ENCODE measurements at places on chromosomes 1 and 21.

DNA sequence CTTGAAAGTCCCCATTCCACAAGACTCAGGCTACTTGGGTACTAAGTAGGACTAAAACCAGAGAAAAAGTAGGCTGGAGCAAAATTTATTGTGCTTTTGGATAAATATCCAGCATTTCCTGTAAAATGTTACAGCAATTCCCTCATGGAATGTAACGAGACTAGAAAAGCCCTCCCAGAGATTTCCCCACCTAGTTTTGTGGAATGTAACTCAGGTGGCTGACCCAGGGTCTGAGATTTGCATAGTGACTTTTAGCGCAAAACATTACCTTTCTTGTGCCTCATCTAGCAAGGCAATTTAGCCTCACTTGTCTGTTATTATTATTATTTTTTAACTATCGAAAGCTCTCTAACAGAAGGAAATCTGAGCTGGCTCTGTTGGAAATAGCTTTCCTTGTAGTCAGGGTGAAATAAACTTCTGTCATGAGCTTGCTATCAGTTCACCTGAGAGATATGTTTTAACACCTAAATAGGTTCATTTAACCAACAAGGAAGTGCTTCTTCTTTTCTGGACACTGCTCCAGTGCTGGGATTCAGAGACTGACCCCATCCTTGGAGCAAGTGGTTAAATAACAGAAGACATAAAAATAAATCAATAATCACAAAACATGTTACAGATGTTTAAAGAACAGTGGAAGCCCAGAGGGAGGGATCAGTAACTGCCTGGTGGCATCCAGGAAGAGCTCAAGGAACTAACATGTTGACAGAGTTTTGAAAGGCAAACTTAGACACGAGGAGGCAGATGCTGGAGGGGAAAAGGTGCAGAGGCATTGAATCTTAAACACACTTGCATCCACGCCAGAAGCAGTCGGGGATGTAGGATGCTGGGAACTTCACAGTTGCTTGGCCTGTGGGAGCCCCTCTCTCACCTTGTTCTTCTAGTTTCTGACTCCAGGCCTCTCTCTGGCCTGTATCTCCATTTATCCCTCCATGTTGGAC lies 68.3 kb upstream of the RHOU start:
- DNase-seq, result no peak

DNA sequence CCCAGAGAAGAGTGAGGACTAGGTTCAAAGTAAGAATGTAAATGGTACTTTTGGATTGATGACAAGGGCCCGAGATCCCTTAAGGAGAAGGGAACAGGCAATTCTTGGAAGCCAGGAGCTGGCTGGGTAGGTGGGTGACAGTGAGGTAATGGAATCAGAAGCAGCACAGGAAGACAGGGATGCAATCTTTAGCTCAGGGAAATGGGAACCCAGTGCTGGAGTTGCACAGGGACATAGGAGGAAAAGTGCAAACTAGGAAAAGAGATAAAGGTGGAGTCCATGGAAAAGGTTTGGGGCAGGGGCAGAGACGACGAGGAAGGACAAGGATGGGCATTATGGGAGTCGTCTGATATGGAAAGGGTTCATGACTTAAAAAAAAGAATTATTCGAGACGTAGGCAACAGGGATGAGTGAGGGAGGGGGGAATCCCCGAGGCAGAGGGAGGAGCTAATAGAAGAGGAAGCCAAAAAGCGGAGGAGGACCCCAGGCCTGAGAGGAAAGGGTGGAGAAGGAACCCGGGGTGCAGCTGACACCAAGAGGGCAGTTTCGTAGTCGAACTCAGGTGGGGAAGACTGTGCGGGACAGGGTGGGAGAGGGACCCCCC lies 495 bp downstream of the PI4KB start:
- DNase-seq, result peak; percentile 68

- DNase-seq, result no peak
Measured at GRCh38 chr21:45938811-45939520, 42.6 kb upstream of the COL6A1 start.

GRCh38 chr1:18970762-18971161 lies 14.3 kb upstream of the IFFO2 start:
- DNase-seq, result no peak

- DNase-seq, result no peak
Measured at GRCh38 chr1:94909486-94909885, 17.4 kb downstream of the CNN3 start.

- DNase-seq, result no peak
Measured at GRCh38 chr21:43317959-43318358, 109.0 kb downstream of the SIK1 start.

- peak; percentile 50 for DNase-seq
Measured at GRCh38 chr1:217089361-217090014, 366.3 kb upstream of the ESRRG start.

- DNase-seq, result no peak
Measured at GRCh38 chr1:67148516-67149178, 13.9 kb upstream of the C1orf141 start.

DNA sequence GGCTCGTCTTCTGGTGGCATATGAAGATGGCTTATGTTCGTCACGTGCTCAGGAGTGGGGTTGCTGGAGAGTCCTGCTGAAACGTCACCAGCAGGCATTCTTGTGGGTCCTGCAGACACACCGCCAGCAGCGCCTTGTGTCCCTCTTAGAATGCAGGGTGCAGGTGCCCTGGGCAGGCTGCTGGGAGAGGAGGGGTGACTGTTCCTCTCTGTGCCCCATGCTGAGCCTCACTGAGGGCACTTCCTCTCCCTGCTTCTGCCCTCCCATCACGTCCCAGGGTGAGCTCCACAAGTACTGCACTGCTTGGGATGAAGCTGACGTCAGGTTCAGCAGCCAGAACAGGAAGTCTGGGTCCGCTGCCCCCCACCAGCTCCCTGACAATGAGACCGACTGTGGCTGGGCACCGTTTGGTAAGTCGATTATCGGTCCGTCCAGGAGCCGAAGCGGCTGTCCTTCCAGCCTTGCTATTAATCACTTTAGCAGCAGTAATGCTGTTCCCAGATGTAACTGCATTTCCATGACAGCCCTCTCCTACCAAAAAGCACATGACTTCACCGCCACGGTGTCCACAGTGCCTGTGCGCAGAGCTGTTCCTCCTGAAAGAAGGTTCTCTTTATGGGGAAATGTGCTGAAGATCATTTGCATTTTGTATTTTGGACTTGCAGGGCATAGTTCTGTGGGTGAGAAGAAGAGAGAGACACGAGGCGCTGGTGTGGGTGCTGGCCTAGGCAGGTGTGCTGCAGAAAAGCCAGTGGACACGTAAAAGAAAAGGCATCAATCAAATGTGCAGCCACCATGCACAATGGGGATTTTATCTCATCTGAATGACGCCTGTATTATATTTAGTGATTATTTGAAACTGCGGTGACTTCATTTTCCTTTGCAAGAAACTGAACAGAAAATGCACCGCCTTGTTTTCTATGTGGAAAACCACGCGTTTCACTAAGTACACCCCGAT lies 21.0 kb downstream of the SLC37A1 start:
- no peak for DNase-seq

DNA sequence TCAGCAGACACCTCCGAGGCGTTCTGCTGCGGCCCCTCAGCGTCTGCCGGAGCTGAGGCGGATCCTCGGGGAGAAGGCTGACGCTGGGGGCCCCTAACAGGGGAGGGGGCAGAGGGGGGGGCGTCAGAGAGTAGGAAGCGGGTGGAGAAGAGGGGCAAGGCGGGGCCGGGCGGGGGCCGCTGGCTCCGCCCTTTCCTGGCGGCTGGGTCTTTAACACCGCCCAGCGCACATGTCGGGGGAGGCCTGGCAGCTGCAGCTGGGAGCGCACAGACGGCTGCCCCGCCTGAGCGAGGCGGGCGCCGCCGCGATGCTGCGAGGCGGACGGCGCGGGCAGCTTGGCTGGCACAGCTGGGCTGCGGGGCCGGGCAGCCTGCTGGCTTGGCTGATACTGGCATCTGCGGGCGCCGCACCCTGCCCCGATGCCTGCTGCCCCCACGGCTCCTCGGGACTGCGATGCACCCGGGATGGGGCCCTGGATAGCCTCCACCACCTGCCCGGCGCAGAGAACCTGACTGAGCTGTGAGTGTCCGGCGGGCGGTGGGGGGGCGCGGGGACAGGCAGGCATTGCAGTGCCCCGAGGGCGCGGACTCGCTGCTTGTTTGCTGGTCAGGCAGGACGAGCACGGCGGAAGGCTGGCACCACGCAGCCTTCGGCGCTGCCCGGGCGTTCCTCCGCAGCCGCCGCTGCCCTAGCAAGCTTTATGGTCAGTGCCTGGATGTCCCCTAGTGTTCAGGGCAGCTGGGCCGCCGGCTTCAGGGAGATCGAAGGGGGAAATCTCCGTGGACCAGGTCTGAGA lies at the start of gene NTRK1:
NTRK1 (plus strand) TSS at position 238 of the 796 bp plus-strand sequence; CDS start at position 308, 70 bp downstream.
- DNase-seq, result no peak

DNA sequence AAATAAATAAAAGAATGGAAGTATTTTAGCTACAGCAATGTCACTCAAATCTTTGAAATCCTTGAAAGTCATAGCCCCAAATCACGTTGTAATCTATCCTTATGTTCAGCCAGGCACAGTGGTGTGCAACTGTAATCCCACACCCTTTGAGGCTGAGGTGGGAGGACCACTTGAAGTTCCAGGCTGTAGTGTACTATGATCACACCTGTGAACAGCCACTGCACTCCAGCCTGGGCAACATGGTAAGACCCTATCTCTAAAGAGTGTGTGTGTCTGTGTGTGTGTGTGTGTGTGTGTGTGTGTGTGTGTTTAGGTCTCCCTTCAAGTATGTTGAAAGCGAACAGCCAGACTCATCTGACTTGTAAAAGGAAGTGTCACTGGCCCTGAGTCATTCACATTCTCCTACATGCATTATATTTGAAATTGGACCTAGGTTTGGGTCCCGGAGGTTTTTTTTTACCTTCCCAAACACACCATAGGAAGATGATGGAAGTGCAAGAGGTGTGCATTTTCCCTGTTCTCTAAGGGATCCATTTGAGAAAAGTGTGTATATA lies 50.1 kb downstream of the ZNF281 start:
- no peak for DNase-seq

- DNase-seq, result no peak
Measured at GRCh38 chr1:12756273-12756672, 10.3 kb downstream of the CFAP107 start.

DNA sequence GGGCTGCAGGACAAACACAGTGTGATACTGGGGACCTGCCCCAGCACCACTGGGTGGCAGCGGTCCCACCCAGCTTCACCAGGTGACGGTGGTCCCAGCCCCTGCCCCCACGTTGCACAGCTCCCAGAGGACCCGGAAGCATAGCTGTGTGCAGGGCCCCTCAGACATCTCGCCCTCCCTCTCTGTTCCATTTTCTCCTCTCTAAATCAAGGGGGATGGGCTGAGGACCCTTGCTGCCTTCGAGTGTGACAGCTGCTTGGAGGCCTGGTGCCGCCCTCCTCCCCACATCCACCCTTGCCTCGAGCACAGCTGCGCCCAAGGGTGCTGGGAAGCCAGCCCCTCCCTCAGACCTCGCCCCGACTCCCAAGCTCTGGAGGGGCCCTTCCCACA lies 16.1 kb upstream of the LRRC3 start:
- DNase-seq, result peak; percentile 1

- no peak for DNase-seq
Measured at GRCh38 chr1:210234329-210234757, 1.7 kb downstream of the SERTAD4 start.

DNA sequence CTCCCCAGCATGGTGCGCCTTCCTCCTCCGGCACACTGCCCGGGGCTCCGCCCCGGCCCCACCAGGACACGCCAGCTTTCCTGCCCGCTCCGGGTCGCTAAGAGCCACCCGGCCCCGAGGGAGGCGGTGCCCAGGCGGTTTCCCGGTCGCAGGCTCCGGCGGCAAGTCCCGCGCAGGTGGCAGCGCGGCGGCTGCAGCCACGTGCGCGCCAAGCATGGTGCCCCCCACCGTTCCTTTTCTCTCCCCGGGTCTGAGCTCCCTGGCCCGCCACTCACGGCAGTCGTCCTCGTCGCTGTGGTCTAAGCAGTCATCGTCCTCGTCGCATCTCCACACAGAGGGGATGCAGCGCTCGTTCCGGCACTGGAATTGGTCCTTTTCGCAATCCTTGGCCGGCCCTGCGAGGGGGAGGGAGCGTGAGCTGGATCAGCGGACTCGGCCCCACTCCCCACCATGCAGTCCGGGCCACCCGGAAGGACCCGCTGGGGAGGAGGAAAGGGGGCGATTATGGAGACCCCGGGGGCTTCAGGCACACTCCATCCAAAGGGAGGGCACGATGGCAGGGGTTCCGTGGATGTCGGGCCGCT lies 1.2 kb downstream of the LRP8 start:
- DNase-seq, result peak; percentile 42

- DNase-seq, result no peak
Measured at GRCh38 chr1:11777658-11778322, 15.8 kb downstream of the C1orf167 start.

DNA sequence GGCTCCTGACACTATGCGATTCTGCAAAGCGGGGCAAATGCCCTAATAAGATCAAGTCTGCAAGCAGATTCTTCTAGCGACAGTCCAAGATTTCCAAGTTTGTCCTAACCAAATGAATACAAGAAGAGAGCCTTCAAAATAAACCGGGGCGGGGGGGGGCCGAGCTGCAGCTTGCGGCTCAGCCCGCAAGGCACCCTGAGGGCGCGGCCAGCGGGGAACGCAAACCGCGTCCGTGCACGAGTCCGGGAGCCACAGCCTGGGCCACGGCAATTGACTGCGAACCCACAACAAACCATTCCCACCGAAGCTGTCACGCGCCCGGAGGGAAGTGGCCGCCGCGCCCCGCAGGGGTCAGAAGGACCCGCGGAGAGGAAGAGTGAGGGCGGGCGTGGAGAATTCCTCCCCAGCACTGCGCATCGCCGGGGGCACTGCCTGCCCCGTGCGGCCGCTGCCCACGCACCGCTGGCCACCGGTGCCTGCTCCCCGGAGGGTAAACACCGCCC lies 687 bp downstream of the TGFBR3 start:
- DNase-seq, result peak; percentile 50

DNA sequence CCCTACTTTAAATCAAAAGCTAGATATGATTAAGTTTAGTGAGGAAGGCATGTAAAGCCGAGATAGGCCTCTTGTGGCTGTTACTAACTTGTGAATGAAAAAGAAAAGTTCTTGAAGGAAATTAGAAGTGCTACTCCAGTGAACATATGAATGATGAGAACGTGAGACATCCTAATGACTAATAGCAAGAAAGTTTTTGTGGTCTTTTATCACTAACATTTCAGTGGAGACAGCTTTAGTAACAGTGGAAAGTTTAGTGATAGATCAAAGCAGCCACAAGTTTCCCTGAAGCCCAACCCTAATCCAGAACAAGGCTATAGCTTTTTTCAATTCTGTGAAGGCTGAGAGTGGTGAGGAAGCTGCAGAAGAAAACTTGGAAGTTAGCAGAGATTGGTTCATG lies 73.6 kb upstream of the LRRC8B start:
- no peak for DNase-seq
